Stimulated activated CD8-positive, alpha-beta memory T cell treated with anti-CD3 and anti-CD28 coated beads, Interleukin-4, amount 100 ng/mL, for 1 hour (primary cell): ENCODE measurements at places on chromosomes 11 and 22.

- DNase-seq, result no peak
These were observed 166.7 kb downstream of the TBC1D22A start for GRCh38 chr22:46929046-46929709.

GRCh38 chr11:117072517-117073461 is 25.4 kb downstream of the SIK3 start:
- DNase-seq, result no peak

- no peak for DNase-seq
These were observed 130.3 kb upstream of the TBCEL start for GRCh38 chr11:120893440-120894201.

DNA sequence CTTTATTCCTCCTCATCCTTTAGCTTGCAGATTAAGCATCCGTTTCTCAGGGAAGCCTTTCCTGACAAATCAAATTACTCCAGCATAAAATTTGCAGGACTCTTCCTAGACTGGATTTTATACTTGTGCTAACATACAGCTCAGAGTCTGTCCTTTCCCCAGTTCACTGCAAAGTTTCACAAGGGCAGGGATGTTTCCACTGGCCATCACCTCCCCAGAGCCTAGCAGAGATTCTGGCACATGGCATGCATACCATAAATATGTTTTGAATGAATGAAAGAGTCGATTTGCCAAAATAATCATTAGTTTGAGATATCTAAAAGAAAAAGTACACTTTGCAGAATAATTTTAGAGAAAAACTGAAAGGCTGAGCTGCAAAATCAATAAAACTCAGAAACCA is 10.6 kb downstream of the MSANTD4 start:
- DNase-seq, result no peak

- DNase-seq, result no peak
These were observed 11.8 kb upstream of the PRODH start for GRCh38 chr22:18947905-18948304.

DNA sequence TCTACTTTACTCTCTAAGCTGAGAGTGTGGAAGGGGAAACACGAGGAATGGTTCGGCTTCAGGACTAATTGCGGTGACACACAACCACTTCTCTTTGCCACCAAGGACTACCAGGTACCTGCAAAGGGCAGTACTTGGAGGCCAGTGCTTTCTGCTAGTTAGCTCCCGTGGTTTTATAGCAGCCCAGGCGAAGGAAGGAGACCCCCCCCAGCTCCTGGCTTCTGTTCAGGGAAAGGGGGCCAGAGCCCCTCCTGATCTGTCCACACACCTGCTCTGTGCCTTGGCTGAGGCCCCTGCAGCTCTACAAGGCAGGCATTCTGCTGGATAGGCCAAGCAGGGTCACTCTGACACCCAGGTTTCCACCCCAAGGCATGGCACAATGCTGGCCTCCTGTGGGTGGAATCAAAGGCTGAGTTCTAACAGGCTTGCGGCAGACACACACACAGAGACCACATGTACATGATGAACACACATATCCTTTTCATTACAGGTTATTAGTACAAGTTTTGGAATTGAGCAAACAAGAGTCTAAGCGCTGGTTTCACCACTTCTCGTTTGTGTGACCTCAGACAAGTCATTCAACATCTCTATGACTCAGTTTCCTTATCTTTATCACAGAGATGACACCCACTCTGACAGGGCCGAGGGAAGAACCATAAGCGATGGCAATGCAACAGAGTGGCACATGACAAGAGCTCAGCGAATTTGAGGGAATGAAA is 7.5 kb downstream of the SERPIND1 start:
- no peak for DNase-seq

GRCh38 chr11:862081-862661 is 19.5 kb downstream of the TSPAN4 start:
- no peak for DNase-seq

DNA sequence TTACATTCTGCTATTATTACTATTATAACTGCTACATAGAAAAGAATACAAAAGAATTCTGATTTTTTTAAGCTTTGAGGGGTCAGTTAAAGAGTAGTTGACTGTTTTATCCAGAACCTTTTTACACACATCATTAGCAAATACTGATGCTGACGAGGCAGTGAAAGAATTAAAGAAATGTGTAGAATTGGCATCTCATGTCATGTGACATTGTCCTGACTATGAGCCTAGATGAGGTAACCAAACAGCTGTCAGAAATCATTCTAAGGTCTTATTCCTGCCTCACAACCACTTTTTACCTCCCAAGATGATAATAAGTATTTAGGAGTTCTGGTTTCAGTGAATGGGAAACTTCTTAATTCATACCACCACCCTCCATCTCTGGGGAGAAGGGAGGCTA is 121.0 kb downstream of the SLC1A2 start:
- no peak for DNase-seq

GRCh38 chr22:23144432-23144831 is 845 bp upstream of the RAB36 start:
- no peak for DNase-seq

DNA sequence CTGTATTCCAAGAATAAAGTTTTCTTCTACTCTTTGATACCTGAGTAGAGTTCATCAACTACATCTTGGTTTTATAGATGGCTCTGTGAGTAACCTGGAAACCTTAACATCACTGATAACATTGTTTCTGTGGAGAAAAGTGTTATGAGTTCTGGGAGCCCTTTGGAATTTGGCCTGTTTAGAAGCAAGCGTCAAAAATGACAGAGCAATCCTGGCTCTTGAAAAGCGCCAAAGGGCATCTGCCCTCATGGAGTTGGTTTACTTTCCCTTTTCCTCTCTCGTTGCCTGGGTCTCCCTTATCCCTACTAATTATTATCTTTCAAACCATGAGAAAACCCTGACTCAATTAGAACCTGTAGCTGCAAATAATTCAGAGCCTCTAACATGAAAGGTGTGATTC is 140.1 kb downstream of the DBX1 start:
- no peak for DNase-seq

DNA sequence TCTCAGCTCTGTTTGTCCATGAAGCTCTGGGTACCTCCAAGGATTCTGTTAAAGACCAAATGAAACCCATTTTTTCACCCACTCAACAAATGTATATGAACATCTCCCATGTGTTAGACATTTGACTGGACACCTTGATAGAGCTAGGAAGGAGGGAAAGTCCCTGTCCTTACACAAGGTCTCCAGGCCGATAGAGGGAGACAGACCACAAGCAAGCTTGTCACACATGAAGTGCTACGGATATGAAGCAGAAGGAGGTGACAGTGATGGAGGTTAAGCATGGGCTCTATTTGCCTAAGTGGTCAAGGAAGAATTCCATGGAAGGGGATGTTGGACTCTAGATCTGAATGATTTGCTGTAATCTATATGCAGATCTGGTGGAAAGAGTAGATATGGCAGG is 138.5 kb downstream of the MYO18B start:
- no peak for DNase-seq

- DNase-seq, result no peak
These were observed 599 bp downstream of the NPTXR start for GRCh38 chr22:38843201-38843656.

GRCh38 chr22:44146088-44146861 is 34.5 kb upstream of the PARVG start:
- DNase-seq, result no peak

- DNase-seq, result no peak
These were observed 38.4 kb upstream of the CWF19L2 start for GRCh38 chr11:107496011-107496410.

- DNase-seq, result no peak
These were observed 34.5 kb upstream of the CYB5R3 start for GRCh38 chr22:42683578-42684283.

DNA sequence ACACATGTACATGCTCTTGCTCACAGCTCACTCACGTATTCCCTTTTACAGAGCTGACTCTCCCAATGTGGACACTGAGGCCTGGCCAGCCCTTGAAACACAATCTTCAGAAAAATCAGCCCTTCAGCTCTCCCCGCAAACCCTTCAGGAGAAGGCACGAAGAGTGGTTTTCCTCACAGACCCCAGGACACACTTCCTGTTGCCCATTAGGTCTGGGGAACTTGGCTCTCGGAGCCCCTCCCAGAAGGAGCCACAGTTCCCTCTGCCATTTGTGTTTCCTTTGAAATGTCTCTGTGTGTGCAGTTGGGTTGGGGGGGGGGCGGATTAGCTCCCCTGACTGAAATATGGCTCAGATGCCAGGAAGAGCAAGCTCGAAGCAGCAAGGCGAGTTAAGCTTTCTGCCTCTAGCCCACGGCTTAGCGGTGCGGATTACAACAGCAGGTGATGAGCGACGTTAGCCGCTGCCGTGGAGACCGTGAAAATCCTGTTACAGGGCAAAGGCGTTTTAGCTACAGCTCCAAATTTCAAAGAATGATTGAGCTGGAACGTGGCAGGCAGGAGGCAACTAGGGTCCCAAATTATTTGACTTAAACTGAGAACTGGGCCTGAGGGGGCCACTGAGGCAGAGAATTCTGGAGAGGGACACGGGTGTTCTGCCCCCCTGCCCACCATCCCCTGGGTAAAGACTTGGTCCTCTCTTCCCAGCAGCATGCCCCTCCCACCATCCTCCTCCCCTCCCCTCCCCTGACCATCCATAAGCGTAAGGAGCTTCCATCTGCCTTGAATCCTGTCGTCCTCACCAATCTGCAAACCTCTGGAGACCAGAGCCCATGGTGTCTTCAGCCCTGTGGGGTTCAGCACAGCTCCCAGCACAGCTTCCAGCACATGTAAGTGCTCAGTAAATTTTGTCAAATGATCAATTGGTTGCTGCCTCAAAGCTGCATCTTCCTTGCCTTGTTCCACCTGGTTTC is 598.6 kb downstream of the BUD13 start:
- DNase-seq, result no peak

GRCh38 chr11:48025293-48025983 is 45.1 kb downstream of the PTPRJ start:
- no peak for DNase-seq

- DNase-seq, result no peak
These were observed at the start of gene P2RY2 for GRCh38 chr11:73218106-73218829. Gene P2RY2, plus strand, starts transcription at chr11:73218281. Its CDS starts 15,879 bp downstream, at chr11:73234160.

- DNase-seq, result no peak
These were observed 6.2 kb downstream of the ZNRF3 start for GRCh38 chr22:28889478-28890024.

- no peak for DNase-seq
These were observed 15.5 kb downstream of the OR51B6 start for GRCh38 chr11:5366856-5367255.

GRCh38 chr11:47101406-47101805 is 75.3 kb downstream of the ARFGAP2 start:
- DNase-seq, result no peak

DNA sequence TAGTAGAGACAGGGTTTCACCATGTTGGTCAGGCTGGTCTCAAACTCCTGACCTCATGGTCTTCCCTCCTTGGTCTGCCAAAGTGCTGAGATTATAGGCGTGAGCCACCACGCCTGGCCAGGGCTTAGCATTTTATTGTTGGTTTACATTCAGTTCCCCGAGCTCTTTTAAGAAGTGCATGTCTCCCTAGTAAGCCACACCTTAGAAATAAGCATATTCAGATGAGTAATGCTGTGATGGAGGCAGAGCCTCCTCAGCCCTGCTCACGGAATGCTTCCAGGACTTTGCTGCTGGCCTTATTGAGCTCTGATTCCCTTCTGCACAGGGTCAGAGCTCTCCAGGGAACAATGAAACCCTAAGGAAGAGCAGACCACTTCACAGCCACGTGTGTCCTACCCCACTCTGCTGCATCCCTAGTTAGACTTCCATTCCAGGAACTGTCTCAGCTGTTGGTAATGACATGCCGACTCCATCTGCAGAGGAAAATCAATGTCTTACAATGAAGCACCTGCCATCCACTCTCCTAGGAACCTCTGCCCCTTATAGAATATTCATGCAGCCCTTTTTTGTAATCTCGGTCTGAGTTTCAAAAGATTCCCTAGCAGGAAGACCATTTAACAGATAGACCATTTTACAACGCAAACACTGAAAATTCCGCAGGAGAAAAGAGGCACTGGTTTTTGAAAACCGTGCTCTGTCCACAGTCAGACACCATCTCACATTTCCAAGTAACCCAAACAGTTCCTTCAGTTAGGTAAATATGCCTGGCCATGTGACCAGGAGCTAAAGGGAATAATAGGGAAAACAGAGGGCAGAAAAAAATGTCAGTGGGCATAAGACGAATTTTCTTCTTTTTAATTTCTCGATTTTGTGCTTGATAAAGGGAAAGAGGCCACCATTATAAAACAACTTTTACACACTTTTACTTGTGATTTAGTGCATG is 1.7 kb upstream of the JAM3 start:
- DNase-seq, result no peak

GRCh38 chr11:73189315-73189714 is 28.8 kb upstream of the P2RY2 start:
- no peak for DNase-seq

- no peak for DNase-seq
These were observed 31.9 kb downstream of the KCNQ1OT1 start for GRCh38 chr11:2667940-2668339.

DNA sequence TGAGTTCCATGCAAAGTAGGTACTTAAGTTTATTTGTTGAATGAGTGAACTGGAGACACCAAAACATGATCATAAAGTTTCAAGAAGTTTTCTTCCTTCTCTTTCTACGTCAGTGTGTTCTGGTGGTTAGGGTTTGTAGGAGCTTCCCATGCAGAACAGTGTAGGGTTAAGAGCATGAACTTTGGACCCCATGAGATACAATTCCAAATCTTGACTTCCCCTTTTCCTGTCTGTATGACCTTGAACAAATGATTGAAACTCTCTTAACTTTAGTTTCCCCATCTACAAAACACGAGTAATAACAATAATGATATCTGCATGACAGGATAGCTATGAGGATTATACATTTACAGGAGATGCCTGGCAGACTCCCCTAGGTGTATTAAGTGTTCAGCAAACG is 41.0 kb upstream of the TENM4 start:
- DNase-seq, result no peak

GRCh38 chr11:128568166-128568778 is 19.1 kb downstream of the ETS1 start:
- DNase-seq, result no peak

GRCh38 chr11:102560555-102561011 is 30.0 kb upstream of the MMP7 start:
- DNase-seq, result no peak

GRCh38 chr11:13503393-13503792 is 7.6 kb upstream of the PTH start:
- DNase-seq, result no peak

DNA sequence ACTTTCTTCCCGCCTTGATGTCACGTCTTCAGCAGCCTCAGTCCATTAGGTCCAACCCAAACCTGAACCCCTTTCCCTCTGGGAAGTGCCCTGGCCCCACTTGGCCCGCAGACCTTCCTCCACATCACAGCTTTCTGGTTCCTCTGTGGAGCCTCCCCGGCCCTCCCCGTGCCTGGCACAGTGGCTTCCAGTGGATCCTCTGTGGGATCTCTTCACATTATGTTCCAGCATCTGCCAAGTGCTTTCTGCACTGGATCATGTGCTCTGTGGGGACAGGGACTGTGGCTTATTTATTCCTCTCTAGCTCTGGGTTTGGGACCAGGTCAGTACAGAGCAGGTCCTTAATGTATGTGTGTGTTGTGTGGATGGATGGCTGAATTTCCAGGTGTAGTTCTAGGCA is 30.9 kb downstream of the POLR3H start:
- DNase-seq, result no peak

DNA sequence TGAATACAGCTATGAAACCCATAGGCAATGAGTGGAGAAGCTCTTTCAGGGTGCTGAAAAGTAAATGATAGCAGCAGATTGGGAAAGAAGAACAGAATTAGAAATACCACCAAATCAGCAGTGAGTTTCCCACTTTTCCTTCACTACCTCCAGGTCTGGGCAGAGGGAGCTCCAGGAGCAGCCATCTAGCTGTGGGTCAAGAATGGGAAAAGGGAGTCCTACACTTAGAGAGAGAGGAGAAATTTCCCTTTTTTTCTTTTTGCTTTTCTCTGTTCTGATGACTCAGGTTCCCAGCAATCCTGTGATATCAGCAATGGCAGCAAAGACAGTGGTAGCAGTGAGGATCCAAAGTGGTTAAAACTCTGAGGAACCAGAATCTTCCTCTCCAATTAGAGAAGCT is 263.9 kb downstream of the NXPE2 start:
- DNase-seq, result no peak
